ENCODE measurements at places on chromosomes 3 and 15. TPM values are rescaled to one million over a fixed set of nuclear protein-coding genes. Genes with fewer than 3 reads are reported as not detected.

Gene PRR23E
- total RNA-seq = not detected

Gene FBXL22
- 0.30 TPM for total RNA-seq

Gene PLS1
- 17.6 TPM for total RNA-seq

Gene LRRFIP2
- 51.9 TPM for total RNA-seq

Gene ZPLD1
- total RNA-seq = 0.05 TPM

Gene TIGIT
- not detected for total RNA-seq

Gene CHRM5
- total RNA-seq = 0.05 TPM

Gene AGBL1
- total RNA-seq = not detected

Gene LMAN1L
- not detected for total RNA-seq
